Stimulated activated CD4-positive, alpha-beta T cell treated with anti-CD3 and anti-CD28 coated beads, Interleukin-1b, Interleukin-23, amount 100 ng/mL, for 24 hours (primary cell): ENCODE measurements at places on chromosomes 1 and 21.

- DNase-seq, result no peak
These were observed 197.6 kb downstream of the SIPA1L2 start for GRCh38 chr1:232432313-232432712.

- DNase-seq, result no peak
These were observed 421.7 kb upstream of the CHRM3 start for GRCh38 chr1:238964631-238965030.

GRCh38 chr1:58848818-58849411, 65.1 kb upstream of the JUN start:
- no peak for DNase-seq

DNA sequence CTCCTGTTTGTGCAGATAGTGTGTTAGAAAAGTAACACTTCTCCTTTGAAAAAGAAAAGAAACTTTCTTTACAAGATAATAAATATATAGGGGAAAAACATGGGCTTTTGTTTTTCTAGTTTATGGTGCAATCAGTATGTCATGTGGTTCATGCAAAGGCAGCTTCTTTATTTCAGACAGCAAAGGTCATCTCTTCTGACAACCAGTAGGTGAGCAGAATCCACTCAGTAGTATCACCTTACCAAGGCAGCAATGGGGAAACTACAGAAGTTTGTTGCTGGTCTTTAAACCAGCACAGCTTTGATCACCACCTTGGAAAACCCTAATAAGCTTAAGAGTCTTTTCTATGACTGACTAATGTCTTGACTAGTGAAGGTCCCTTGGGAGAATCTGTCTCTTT, 13.0 kb upstream of the SAMSN1 start:
- no peak for DNase-seq

- DNase-seq, result no peak
These were observed 304.6 kb downstream of the DISC1 start for GRCh38 chr1:231931146-231931545.

GRCh38 chr1:12565094-12565965, 52.7 kb downstream of the DHRS3 start:
- no peak for DNase-seq

- no peak for DNase-seq
These were observed 650.0 kb downstream of the SMYD3 start for GRCh38 chr1:245856944-245857531.

DNA sequence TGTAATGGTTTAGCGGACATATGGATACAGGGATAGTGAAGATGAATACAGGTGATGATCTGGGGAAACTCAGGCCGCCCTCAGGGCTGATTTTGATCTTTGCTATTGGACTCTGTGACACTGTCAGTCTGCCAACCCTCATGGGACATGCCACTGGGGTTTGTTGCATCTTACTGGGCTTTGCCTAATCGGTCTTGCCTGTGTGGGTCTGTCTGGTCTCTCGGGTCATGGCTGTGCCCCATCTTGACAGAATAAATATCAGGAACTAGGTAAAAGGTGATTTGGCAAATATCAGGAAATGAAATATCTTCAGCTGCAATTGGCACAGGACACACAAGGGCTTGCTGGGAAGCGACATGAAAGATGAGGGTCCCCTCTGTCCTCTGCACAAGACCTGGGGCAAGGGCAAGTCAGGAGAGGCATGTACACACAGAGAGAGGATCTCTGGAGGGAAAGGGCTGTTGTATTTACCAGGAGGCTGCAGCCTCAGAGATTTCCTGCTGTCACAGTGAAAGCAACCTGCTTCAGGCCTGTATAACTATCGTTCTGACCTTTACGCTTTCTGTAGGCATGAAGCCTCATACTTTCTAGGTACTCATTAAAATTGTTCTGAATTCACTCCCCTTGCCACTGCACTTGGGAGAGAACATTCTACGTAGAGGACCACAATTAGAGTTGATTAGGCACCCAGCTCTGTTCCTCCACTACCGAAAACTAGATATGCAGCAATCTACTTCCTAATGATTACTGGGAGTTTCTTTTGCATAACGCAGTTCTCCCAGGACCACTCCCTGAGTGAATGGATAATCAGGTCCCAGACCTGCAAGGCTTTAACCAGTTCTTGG, 52.0 kb upstream of the GADD45A start:
- no peak for DNase-seq

- DNase-seq, result no peak
These were observed 4.7 kb downstream of the AKR7A3 start for GRCh38 chr1:19283891-19284290.

- DNase-seq, result no peak
These were observed 292.7 kb downstream of the TPR start for GRCh38 chr1:186082235-186082937.

- no peak for DNase-seq
These were observed 41.2 kb downstream of the CNST start for GRCh38 chr1:246607462-246607861.

- DNase-seq, result no peak
These were observed 307.2 kb downstream of the HHIPL2 start for GRCh38 chr1:222240536-222241181.

- DNase-seq, result no peak
These were observed 431 bp downstream of the MTARC1 start for GRCh38 chr1:220787069-220787619.

DNA sequence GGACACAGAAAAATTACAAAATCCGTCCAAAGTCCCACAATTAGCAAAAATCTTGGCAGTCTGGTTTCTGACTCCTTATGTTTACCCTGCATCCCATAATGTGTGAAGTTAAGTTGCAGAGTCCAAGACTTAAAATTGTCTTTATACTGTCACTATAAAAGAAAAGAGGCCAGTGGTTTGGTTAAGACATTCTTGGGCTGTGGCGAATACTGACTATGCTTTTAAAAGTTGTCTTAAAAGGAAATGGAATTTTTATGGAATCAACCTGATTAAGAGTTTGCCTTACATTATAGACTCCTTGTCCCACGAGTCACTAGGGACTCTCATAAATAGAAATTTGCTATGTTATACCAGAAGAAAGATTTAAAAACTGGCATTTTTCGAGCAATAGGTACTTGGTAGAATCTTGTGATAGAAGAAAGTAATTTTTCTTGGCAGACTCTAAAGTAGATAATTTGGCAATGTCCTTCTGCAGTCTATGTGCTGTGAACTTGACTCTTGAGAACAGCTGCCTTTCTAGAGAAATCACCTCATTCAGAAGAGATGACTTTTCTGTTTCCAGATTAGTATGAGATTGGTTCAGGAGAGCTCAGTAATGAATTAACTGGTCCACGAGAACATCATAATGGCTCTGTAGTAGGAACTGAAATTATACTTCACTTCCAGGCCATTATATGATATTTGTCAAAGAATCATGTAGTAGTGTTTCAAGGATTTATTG, 31.8 kb downstream of the NTNG1 start:
- DNase-seq, result no peak

DNA sequence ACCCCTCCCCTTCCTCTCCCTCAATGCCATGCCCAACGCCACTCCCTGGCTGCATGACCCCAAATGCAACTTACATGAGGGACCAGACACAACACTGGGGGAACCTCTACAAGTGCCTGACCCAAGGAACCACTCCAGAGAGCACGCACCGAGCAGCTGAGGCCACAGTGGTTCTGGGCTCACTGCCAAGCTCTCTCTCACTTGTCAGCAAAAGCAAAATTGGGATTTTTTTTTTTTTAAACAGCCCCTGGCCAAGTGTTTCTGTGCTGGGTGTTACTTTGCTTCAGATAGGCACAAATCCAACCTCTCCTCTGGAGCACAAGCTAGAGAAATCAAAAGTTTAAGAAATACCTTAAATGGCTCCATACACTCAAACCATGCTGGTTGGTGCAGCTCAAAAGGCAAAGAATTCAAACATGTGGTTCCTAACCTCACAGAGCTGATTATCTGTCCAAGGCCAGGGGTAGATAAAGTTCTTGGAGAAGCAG, 363.0 kb downstream of the SETD4 start:
- DNase-seq, result no peak

GRCh38 chr1:198714271-198714670, 75.4 kb downstream of the PTPRC start:
- DNase-seq, result no peak

DNA sequence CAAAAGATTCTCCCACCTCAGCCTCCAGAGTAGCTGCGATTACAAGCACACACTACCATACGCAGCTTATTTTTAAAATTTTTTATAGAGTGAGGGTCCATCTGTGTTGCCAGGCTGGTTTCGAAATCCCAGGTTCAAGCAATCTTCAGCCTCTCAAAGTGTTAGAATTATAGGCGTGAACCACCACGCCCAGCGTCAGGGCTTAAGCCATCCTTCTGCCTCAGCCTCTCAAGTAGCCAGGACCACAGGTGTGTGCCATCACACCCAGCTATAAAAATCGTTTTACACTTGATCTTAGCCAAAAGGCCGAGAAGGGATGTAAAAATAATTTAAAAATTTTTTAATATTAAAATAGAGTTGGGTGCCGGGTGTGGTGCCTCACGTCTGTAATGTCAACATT, 4.3 kb upstream of the SLC25A33 start:
- DNase-seq, result no peak

GRCh38 chr1:2193514-2194281, 874 bp downstream of the FAAP20 start:
- no peak for DNase-seq

GRCh38 chr1:67874501-67875111, 41.3 kb upstream of the GNG12 start:
- no peak for DNase-seq

DNA sequence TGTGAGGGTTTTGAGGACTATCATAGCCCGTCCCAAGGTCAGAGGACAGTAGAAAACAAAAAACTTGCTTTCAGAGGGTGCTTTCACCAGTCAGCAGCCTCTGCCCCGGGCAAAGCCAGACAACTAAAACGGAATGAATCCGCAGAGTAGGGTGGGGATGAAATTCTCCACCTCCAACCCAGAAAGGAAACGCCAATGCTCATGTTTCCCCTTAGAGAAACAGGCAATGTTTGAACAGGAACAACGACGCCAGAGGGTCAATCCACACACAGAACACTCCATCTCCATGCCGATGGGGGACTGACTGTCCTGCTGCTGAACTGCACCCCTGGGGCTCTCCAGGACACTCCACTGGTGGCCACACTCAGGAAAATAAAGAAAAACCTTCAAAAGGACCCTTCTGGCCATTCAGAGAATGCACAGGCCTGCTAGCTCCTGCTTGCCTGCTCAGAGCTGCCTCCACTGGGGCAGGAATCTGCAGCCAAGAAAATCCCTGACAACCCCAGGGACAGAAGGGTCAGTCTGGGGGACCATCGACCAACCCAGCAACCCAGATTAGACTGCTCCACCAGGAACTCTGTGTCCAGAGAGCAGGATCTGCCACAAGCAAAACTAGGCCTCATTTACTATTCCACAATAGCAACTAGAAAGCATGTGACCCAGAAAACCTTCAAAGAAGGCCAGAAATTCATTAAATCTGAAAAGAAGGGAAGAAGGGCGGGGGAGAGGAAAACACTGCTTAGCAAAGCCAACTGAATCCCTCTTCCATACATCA, 116.0 kb downstream of the TOMM20 start:
- no peak for DNase-seq

DNA sequence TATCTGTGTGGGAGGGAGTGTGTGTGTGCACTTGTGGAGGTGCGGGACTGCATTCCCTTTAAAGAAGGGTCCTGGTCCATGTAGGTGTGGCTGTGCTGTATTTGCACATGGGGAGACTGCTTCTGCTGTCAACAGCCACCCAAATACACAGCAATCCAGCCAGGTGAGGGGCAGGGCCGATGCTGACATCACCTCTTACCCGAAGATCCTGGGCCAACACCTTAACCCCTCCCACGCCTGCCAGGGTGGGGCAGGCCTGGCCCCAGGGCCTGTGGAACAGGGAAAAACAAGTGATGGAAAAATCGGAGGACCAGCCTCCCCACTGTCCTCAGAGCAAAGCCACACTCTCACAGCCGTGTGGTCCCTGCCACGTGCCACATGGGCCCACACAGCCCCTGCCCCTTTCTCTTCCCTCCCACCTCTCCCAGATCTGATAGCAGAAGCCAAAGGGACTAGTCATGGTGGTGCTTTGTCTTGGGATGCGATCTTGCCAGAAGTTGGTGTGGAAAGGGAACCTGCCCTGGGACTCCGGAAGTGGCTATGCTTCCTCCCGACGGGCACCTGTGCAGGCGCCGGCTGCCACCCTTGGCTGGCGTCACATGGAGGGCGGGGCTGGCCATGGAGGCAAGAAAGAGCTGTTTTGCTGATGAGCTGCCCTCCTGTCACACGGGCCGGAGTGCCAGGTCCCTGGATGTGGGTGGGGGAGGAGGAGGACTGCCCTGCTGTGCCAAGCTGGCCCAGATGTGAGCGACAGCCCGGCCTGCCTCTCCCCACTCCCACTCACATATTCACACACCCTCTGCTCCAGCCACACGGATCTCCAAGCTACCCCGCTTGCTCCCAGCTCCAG, 7.8 kb upstream of the CASZ1 start:
- DNase-seq, result no peak

GRCh38 chr1:58907398-58907797, 123.6 kb upstream of the JUN start:
- DNase-seq, result no peak

- no peak for DNase-seq
These were observed 14.0 kb downstream of the TNNT2 start for GRCh38 chr1:201363467-201363866.

GRCh38 chr1:111190931-111191451, 9.5 kb downstream of the DENND2D start:
- DNase-seq, result no peak

DNA sequence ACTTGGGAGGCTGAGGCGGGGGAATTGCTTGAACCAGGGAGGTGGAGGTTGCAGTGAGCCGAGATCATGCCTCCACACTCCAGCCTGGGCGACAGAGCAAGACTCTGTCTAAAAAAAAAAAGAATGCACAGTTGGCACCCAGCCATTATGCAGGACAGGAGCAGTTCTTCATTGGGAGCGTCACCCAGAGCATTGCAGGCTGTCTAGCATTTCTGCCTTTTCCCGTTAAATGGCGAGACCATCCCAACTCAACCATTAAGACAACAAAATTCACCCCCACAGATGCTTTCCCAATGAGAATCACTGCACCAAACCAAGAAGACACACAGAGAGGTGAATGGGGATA, 105.8 kb downstream of the EDEM3 start:
- no peak for DNase-seq

DNA sequence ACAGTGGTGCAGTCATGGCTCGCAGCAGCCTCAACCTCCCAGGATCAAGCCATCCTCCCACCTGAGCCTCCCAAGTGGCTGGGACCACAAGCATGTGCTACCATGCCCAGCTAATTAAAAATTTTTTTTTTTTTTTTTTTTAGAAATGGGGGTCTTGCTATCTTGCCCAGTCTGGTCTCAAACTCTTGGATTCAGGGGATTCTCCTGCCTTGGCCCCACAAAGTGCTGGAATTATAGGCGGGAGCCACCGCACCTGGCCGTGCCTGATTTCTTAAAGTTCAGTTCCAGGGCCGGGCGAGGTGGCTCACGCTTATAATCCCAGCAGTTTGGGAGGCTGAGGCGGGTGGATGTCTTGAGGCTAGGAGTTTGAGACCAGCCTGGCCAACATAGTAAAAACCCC, 6.4 kb downstream of the THAP3 start:
- DNase-seq, result no peak

- no peak for DNase-seq
These were observed 155.5 kb downstream of the OMA1 start for GRCh38 chr1:58391056-58391455.
